ENCODE measurements at places on chromosomes 1 and 21. TPM values are rescaled to one million over a fixed set of nuclear protein-coding genes. Genes with fewer than 3 reads are reported as not detected.

The HSPB7 gene
- polyA plus RNA-seq: not detected

The CHIA gene
- not detected for polyA plus RNA-seq

The NRIP1 gene
- 48.5 TPM for polyA plus RNA-seq

- H3K27ac ChIP-seq: no peak overlapping the region
- peaks cover 41% of the 10 kb centered on the region for H3K4me1 ChIP-seq
- peak; percentile 40 for DNase-seq
- H3K36me3 ChIP-seq: peaks cover 7% of the 10 kb centered on the region
- no peak overlapping the region for H3K4me3 ChIP-seq
- no peaks in the 10 kb centered on the region for H3K27me3 ChIP-seq
These were observed 7.6 kb upstream of the CD1A start for GRCh38 chr1:158246650-158247049.

The KRTAP25-1 gene
- polyA plus RNA-seq: not detected

The CACNA1E gene
- not detected for polyA plus RNA-seq
